ENCODE measurements at places on chromosomes 12 and 14. TPM values are rescaled to one million over a fixed set of nuclear protein-coding genes. Genes with fewer than 3 reads are reported as not detected.

- DNase-seq, result no peak
These were observed 33.5 kb downstream of the CFL2 start for GRCh38 chr14:34680806-34681479.

DNA sequence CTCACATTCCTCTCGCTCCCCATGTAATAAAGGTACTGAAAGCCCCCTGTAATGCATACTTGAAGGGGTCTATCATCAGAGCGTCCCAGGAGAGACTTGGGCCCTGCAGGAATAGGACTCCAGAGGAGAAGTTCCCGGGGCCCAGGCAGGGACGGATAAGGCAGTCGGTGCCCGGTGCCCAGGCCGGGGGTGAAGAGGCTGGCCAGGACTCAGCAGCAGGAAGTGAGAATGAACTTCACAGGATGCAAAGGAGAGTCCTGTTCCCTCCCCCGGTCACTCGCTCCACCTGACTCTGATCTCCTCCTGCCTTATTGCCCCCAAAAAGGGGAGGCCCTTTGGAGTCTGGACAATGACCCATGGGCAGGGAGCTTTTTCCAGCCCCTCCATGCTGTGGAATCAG lies 40.2 kb downstream of the LRRC74A start:
- no peak for DNase-seq

DNA sequence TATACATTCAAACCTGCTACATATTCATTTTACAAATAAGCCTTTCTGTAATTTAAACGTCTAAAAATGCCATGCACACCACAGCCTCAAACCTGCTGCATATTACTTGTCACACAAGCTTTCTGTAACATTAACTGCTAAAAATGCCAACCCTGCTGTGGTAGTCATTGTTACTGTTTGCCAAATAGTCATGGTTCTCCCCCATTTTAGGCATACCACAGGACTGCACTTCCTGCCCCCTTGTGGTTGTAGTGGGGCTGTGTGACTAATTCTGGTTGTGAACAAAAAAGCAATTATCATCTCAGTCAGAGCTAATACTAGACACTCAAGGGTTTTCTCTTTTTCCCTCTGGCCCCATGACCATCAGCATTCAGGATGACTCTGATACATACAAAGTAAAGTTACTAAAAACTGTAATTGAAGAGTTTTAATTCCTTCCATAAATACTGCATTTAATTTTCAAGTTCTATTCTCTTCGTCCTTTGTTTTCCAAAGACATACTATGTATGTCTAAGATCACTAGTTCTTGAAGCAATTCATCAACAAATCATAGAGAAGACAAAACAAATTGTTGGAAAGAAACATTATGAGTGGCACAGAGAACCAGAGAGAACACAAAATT lies 5.7 kb upstream of the SLC35F4 start:
- DNase-seq, result peak; percentile 24

DNA sequence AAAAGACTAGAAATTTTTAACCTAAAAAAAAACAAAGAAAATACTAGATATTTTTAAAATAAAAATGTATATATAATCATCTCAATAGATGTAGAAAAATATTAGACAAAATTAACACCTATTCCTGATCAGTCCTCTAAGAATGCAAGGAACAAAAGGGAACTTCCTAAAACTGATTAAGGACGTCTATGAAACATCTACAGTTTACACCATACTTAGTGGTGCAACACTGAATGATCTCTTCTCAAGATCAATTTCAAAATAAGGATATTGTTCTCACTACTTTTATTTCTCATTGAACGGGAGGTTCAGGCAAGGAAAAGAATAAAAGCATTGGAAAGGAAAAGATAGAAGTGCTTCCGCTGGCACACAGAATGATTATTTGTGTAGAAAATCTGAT lies 16.0 kb downstream of the OLR1 start:
- DNase-seq, result no peak

DNA sequence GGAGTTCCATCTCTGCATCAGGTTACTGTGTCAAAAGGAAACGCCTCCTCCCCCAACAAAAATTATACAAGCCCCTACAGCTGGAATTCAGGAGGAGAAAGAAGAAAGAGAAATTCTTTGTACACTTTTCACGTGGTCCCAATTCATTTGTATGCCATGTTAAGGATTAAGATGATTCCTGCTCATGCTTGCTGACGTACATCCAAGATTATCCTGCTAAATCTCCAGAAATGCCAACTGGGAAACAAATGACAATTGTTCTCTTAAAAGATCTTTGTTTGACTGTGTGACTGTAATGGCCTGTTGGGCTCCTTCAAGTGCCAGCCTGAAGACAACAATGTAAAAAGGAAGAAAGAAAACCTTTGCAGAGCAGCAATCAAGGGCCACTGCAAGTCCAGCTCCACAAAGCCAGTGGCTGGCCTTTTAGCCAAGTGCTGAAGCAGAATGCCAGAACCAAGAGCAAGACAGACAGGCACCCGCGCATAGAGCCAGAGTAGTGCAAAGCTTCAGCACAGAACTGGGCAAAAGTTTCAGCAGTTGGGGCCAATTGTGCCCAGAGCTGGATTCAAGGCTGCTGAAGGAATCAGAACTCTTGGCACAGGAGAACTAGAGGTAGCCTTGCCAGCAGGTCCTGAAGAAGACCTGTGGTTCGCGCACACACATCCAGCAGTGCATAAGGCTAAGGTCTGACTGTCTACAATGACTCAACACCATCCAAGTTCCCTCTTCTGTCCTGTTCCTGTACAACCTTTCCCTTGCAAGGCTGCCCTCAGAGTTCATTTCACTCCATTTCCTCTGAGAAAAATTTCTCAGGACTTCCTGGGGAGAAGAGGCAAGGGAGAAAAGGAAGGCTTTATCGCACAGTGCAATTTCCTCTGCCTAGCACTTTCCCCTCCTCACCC lies 209.7 kb upstream of the BMP4 start:
- DNase-seq, result no peak

GRCh38 chr14:71597287-71597920 lies 334.8 kb upstream of the RGS6 start:
- no peak for DNase-seq

- DNase-seq, result no peak
These were observed 3.2 kb downstream of the CRIP2 start for GRCh38 chr14:105477660-105478397.

- DNase-seq, result no peak
These were observed 795.5 kb downstream of the C12orf50 start for GRCh38 chr12:87233671-87234070.

GRCh38 chr12:1560704-1561103 lies 33.7 kb downstream of the FBXL14 start:
- DNase-seq, result no peak

GRCh38 chr12:3275171-3276041 lies 198.2 kb downstream of the TSPAN9 start:
- peak; percentile 52 for DNase-seq

DNA sequence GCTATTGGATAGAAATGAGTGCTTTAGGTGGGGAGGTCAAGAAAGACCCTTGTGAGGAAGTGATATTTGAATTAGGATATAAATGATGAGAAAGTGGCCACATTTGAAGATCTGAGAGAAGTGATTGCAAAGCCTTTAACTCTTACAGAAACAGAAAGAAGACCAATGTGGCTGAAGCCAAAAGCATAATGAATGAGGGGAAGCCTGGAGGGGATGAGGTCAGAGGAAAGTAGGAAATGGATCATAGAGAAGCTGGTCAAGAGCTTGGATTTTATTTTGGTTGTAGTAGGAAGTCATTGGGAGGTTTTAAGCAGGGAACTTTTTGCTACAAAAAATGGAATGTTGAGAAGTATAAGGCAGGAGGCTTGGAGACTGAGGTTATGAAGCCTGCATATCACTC lies 3.5 kb upstream of the GYS2 start:
- DNase-seq, result no peak

DNA sequence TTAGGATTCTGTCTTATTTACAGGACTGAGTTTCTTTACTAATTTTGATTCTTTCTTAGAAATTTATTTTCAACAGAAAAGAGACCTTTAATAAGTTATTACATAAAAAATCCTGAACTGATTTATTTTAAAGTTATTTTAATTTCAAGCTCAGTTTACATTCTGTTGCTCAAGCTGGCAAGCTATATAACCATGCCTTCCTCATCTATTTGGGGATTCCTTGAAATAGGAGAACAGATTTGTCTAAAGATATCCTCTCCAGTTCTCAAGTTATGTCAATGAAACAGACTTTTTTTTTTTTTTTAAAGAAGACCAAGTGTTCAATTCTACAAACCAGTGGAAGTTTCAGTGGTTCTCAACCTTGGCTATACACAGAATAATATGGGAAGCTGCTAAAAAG lies 103.3 kb upstream of the TRHDE start:
- no peak for DNase-seq

The TEAD4 gene
- total RNA-seq, result 31.3 TPM

The DDHD1 gene
- total RNA-seq, result 13.6 TPM

The GALNT9 gene
- total RNA-seq, result 0.63 TPM

Data from LHCN-M2 (cell line).